ENCODE measurements at places on chromosomes 4 and X.

DNA sequence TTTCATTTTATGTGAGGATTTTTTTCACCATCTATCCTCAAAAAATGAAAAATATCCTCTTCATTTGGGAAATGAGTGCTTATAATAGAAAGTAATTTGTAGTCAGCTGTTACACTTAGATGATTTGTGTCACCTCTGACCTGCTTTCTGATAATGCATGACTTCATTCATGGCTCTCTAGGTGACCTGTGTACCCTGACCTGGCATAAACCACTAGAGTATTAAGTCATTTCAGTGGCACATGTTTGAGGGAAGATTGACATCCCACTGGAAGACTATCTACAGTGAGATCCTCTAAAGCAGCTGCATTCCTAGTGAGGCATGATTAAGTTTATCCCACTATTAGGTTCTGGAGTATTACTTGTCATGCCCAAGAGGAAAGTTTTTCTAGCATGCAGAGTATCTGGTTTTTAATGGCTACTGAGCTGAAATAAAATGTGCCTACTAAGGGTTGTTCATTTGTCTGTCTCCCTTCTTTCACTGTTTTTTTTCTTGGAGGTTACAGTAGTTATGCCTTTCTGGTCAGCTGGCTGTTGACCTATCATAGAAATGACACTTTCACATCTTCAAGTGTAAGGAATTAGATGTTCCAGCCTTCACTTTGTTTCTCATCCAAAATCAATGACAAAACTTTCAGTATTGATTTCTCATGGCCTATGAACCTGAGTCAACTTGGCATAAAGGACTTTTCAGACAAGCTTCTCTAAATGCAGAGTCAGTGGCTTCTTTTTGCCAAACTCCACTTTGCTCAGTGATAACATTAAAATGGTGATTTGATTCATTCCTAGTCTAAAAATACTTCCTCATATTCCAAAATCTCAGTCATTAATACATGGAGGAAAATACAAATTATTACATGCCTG is 33.1 kb downstream of the TET2 start:
- no peak for DNase-seq

DNA sequence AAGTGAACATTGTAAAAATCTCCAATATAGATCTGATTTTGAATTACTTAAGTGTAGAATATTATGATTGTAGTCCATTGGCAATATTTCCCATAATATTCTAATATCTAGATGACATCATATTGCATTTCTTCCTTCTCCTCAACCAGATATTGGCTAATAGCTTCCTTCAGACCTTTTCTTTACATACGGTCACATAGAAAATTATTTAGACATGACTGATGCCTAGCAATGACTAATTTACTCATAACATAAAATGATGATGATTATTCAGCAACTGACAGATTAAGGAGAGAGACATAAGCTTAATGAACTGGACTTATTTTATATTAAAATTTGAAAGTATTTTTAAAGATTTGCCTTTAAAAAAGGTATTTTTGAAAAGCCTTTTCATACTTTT is 1287.6 kb downstream of the STIM2 start:
- DNase-seq: no peak

DNA sequence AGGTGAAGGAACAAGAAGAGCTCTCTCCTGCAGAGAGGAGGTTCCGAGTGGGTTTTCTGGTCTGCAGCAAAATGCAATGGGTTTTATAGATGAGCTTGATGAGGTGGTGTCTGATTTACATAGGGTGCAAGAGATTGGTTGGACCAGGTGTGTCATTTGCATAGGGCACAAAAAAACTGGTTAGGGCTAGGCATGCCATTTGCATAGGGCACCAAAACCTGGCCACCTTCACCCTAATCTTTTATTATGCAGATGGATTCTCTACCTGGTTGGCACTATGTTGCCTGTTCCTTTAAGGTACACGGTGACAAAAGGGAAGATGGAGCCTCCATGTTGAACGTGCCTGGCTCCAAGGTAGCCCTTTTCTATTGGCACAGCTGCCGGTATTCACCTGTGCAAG is 94.5 kb upstream of the PRKX start:
- DNase-seq: no peak

DNA sequence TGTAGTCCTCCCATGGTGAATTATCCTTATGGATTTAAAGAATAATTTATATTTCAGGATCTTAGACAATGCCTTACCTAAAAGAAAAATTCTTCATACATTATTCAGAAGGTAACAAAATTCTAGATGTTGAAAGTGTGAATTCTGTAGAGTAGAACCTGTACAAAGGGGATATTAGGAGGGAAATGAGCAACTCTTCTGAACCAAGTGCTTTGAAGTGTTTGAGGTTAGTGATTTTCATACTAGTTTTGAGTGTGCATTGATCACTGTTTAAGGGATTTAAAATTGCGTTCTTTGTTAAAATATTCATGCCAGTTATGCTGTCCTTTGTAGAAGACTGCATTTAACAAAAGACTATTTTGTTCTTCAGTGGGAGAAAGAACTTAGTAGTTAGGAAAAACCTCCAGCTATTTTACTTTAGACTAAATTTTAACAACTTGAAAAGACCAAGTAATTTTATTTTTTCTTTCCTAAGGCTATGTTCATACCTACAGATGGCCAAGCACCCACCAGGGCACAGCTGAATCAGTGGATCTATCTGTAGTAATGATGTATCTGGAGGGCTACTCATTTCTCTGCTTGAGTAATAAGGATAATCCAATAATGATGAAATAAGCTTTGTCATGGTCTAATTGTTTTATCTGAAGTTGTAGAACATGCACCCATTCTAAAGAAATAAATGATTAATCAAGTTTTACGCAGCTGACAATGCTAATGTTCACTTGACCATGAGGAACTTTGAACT is 134.3 kb upstream of the RPS6KA6 start:
- DNase-seq: no peak

DNA sequence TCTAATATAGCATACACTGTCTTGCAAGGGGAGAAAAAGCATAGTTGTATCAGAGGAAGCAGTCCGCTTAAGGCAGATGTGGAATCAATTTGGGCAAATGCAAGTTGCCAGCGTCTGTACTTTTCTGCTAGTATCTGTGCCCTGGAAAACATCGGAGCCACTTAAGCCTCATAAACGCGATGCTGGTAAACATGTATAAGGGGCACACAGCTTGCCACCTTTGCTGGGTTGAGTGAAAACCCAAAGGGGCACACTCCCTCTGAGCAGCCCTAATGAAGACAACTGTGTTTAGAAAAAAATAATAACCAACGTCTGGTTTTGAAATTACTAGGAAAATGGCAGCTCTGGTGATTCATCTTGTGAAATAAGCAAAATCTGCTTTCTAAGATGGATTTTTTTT is 24.3 kb downstream of the SMIM20 start:
- no peak for DNase-seq
